ENCODE measurements at places on chromosomes 5 and 9.

GRCh38 chr9:109868207-109868606 is 88.2 kb downstream of the PALM2AKAP2 start:
- DNase-seq, result no peak

GRCh38 chr9:95678759-95679158 is 162.0 kb upstream of the PTCH1 start:
- DNase-seq, result no peak

- peak; percentile 35 for DNase-seq
Measured at GRCh38 chr9:82961504-82962125, 101.3 kb downstream of the RASEF start.

DNA sequence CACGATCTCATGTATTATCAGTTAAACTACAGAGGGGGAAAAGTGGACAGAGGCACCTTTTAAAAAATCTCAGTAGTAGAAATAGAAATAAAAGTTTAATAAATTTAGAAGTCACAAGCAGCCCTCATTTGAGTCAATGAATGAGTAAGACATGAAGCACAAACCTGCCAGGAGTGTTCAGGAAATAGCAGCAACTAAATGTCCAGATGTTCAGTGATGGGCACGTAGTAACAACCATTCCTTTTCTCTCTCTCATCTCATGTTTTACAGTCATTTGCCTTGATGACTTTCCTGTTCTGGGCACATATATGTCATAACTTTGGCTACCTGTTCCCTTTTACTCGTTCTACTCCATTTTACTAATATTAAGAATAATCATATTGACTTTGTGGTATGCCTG is 17.7 kb downstream of the ISOC1 start:
- no peak for DNase-seq

- no peak for DNase-seq
Measured at GRCh38 chr9:26662476-26662875, 230.1 kb downstream of the CAAP1 start.

DNA sequence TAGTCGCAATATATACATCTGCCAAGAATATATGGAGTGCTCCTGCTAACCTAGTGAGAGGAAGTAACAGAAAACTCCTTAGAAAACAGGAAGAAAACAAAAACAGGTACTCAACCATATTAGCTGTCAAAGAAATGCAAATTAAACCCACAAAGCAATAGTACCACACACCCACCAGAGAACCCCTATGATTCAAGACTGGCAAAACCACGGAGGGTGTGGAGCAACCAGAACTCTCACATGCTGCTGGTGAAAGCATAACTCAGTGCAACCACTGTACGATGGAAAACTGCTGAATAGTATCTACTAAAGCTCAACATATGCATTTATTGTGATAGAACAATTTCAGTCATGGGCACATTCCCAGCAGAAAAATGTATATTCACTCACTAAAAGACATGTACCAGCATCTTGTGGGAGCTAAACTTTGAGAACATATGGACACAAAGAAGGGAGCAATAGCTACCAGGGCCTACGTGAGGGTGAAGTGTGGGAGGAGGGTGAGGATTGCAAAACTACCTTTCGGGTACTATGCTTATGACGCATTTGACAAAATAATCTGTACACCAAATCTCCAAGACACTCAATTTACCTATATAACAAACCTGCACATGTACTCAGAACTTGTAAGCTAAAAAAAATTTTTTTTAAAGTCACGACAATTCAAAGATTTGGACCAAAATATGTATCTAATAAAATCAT is 34.0 kb downstream of the PTPN3 start:
- DNase-seq, result no peak

- DNase-seq, result no peak
Measured at GRCh38 chr9:136832581-136832980, 9.7 kb upstream of the AJM1 start.

DNA sequence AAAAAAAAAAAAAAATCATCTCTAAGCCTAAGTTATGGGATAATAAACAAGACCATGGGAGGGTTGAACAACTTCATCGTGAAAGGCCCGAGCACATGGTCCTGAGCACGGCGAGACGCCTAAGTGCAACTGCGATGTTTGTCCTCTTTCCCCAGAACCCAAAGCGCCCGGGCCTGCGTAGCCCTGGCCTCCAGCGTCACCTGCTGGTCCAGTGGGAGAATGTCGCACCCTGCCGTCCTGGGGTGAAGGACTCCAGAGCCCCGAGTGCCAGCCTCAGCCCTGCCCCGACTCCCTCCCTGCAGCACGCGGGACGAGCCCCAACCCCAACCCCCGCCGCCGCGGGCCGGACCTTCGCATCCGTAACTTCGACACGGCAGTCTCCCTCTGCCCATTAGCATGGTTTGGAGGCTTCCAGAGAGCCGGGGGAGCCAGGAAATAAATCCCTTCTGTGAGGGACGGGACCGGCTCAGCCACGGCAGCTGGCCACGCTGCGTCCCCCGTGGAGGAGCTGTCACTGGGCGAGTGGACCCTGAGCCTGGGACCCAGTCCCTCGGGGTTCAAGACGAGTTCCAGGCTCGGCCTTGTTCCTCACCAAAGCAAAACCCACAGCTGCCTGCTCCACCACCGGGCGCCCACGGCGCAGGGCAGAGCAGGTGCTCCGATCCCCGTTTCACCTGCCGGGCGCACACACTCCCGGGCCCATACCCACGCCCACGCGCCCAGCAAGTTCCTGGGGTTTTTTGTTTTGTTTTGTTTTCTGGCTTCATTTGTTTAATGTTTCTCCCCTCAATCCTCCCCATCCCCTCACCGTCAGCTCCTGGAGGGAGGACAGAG is 132.5 kb upstream of the HAND1 start:
- peak; percentile 56 for DNase-seq

DNA sequence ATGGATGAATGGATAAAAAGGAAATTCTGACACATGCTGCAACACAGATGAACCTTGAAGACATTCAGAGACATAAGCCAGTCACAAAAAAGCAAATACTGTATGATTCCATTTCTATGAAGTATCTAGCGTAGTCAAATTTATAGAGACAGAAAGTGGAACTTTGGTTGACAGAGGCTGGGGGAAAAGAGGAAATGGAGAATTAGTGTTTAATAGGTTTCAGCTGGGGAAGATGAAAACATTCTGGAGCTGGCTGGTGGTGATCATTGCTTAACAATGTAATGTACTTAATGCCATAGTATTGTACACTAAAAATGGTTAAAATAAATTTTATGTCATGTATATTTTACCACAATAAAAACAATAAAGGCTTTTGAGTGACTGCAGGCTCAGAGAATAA is 24.2 kb downstream of the PPIC start:
- DNase-seq, result no peak

DNA sequence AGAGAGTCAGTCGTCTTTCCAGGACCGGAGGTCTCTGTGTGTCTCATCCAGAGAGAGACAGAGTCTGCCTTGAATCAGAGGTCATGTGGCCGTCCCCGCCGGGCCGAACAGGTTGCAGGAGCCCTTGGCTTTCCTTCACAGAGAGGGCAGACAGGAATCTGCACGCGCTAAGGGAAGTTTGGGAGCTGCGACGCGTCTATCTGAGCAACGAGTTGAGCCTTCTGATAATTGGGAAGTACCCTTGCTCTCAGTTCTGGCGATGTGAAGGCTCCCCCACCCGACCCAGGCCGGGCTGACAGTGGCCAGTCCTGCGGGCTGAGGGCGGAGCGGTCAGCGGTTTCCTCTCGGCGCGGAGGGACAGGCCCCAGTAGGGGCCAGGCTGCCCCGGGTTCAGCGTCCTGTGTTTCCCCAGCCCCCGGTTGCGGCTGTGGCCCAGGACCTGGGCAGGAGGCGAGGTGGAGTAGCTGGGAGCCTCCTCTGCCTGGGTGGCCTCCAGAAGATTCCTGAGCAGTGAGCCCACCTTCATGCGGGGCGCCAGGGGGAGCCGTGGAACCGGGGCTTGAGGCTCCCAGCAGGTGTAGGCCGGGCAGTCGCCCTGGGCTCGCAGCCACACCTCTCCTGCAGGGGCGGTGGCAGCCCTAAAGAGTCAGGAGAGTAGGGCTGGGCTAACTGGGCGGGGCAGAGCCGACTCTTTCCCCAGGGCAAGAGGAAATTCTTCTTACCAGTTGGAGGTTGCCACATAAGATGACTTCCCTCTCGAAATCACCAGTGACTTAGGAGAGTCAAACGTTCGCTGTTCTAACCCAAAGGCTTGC is 13.9 kb downstream of the NR2F1 start:
- DNase-seq, result no peak

DNA sequence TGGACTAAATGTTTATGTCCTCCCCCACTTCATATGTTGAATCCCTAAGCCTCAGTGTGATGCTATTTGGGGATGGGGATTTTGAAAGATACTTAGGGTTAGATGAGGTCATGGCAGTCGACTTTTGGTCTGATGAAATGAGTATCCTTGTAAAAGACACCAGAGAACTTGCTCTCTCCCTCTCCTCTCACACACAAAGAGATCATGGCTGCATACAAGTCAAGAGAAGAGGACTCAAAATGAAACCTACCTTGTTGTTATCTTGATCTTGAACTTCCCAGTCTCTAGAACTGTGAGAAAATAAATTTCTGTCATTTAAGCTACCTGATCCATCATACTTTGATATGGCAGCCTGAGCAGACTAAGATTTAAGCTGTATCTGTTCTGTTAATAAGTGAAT is 144.0 kb upstream of the HAPLN1 start:
- DNase-seq, result no peak

- DNase-seq, result no peak
Measured at GRCh38 chr9:128408963-128409431, 11.7 kb upstream of the CERCAM start.

DNA sequence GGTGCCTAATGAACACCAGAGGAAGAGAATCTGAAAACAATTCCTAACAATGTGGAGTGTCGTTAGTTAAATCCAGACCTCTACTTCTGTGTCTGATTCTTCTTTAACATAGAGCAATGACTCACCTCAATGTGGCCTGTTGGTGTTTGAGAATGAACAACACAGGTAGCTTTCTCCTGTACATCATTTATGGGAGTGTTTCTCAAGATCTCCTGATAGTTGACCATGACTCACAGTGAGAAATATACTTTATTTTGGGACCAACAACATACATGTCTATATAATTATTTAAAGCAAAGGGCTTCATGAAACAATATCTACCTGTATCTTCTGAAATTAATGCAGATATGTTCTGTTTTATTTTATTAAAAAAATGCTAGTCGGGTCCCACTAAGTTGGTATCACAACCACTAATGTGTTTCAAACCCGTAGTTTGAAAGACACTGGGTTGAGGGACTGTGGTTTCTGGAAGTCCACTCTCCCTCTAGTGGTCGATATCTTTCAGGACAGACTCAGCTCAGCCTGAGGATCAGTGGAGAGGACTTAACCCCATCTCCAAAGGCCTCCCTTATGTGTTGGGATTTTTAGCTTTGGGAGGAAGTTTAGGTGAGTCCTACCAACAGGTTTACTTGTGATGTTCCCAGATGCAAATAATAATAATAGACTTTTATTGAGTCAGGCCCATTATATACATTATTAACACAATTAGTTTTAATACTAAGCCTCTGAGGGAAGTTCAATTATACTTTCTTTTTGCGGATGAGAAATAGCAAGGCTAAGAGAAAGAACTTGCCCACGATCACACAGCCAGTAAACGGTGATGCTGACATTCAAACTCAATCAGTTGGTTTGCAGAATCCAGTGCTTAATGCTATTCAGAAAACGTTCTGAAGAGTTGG is 70.0 kb upstream of the KLF9 start:
- DNase-seq, result no peak

DNA sequence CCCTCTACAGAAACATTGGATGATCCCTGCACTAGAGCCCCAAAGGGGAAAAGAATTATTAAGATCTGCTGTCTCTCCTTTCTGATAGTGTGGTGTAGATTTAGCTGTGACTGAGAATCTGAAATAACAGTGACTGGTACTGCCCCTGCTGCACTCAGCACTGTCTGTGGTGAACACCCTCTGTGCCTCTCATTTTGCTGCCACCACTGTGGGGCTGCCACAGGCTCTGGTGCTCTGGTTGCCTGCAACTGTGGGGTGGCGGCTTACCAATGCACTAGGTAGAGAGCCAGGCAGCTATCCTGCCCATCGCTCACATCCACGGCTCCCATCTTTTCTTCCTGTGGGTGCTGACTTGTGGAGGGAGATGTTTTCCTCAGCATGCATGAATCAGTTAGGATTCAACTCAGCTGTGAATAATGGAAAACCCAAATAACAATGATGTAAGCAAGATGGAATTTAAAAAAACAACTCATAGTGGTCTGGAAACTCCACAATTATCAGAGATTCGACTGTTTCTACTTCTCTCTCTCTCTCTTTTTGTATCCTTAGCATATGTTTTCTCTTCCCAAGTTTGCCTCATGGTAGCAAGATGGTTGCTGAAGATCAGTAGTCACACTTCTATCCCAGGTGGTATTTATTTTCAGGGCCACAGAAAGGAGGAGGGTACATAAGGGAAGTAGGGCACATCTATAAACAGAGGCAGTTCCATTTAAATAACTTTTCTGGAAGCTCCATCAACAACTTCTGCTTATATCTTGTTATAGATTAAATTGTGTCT is 99.8 kb upstream of the DAP start:
- DNase-seq, result no peak

DNA sequence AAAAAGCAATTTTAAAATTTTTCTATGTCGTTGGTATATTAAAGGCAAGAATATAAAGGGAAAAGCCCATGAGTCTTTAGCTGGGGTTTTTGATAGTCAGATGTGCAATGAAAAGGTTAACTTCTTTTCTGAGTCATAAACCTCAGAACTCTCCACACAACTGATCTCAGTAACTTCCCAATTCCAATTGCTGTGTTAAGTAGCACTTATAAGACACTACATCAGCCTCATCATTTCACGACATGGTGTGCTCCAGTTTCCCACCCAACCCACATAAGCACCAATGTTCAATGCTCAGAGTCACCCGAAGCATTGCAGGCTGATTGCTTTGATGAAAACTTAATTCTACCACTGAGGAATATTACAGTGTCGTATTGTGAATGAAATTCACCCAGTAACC is 155.8 kb downstream of the TSSK1B start:
- no peak for DNase-seq

GRCh38 chr5:120615967-120616645 is 152.0 kb downstream of the PRR16 start:
- no peak for DNase-seq

- DNase-seq, result no peak
Measured at GRCh38 chr5:8730194-8730593, 815.7 kb downstream of the SEMA5A start.

GRCh38 chr5:59164041-59164830 is 581.4 kb downstream of the RAB3C start:
- no peak for DNase-seq

GRCh38 chr5:101142102-101142501 is 239.0 kb upstream of the ST8SIA4 start:
- no peak for DNase-seq

Data from activated CD4-positive, CD25-positive, alpha-beta regulatory T cell treated with anti-CD3 and anti-CD28 coated beads, Interleukin-2, amount 50 U/mL, for 72 hours (primary cell).